T-helper 17 cell (primary cell): ENCODE measurements at places on chromosomes 2 and 18. TPM values are rescaled to one million over a fixed set of nuclear protein-coding genes. Genes with fewer than 3 reads are reported as not detected.

Gene GPR35
- total RNA-seq, result 5.4 TPM

Gene ELOA2
- not detected for total RNA-seq

Gene CAVIN2
- total RNA-seq, result 6.1 TPM

Gene BMP10
- total RNA-seq, result not detected

Gene UGT1A4
- total RNA-seq, result not detected

Gene FBXO41
- 13.5 TPM for total RNA-seq

Gene PDCD1
- 8.1 TPM for total RNA-seq

Gene ANKRD30BL
- not detected for total RNA-seq

Gene ASIC4
- total RNA-seq, result not detected
